Left renal cortex interstitium (tissue), 4 donors: ENCODE measurements at places on chromosomes 12 and 14. TPM values are rescaled to one million over a fixed set of nuclear protein-coding genes. Genes with fewer than 3 reads are reported as not detected.
A peak's percentile ranks its signal among the peaks of the same experiment; 100 is the strongest.

EML5 gene
- polyA plus RNA-seq = 2.9 TPM

RD3L gene
- not detected for polyA plus RNA-seq

CCDC60 gene
- polyA plus RNA-seq = 0.30 TPM

CALM1 gene
- polyA plus RNA-seq = 303 TPM

AGAP2 gene
- polyA plus RNA-seq = 1.3 TPM

NEUROD4 gene
- polyA plus RNA-seq = not detected

TRMT5 gene
- polyA plus RNA-seq = 20.8 TPM

ADAM21 gene
- 0.44 TPM for polyA plus RNA-seq

CMKLR1 gene
- 3.6 TPM for polyA plus RNA-seq

- DNase-seq = no peak
Observed at GRCh38 chr12:24954261-24954660, 5.4 kb upstream of the BCAT1 start.

DNA sequence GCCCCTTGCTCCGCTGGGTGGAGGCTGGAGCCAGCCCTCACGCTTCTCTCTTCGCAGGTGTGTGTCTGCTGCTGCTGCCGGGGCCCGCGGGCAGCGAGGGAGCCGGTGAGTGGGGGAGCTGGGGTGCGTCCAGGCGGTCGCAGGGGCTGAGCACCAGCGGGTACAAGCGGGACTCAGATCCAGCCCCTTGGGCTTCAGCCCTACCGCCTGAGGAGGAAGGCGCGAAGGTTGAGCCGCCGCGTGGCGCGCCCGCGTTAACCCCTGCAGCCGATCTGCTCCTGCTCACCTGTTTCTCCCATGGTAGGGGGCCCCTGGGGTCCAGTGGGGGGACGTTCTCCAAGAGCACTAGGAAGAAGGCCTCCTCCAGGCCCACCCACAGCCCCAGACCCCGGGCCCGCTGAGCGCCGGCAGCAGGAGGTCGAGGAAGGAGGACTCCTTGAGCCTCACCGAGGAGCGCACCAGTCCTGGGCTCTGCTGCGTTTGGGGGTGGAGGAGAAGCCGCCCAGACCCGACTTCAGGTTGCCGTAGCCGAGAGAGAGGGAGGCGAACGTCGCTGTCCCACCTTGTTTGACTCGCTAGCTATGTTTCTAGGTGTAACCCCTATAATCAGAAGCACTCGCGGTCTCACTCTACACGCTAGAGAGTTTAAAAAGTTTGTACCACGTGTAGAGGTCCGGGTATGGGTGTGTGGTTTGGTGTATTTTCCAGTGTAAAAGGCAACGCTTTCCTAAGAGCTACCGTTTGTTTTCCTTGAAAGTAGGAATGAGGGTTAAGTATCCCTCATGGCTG lies 834 bp downstream of the COCH start:
- peak; percentile 13 for DNase-seq

DNA sequence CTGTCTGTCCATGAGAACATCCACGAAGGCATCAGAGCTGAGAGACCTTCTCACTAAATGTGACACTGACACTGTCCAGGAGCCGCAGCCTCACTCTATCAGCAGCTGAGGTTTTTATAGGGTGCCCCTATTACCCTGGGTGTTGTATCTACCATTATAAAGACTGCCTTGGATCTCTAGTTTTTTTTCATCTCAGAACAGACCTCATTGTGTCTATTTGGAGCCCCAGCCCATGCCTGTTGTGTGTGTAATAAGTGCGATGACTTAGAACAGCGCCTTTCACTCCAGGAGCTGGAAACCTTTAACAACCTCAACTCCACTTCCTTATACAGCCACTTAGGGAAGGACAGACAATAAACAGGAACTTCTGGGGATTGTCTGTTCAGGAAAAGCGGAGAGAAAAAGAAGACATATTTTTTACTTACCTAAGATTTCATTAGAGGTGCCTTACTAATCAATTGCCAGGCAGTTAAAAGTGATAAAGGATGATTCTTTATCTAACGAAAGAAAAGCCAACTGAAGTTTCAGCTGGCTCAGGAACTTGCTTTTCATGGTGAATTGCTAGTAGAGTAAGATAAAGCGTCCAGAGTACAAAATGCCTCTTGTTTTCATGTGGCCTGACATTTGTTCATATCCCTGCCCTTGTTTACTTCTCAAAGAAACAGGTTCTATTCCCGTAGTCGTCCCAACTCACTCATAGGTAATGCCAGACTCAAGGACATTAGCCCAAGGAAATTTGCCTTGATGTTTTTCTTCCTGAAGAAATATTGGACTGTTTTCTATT lies 420.6 kb downstream of the RAD51B start:
- DNase-seq = no peak

- no peak for DNase-seq
Observed at GRCh38 chr14:67941456-67942018, 122.0 kb downstream of the RAD51B start.

DNA sequence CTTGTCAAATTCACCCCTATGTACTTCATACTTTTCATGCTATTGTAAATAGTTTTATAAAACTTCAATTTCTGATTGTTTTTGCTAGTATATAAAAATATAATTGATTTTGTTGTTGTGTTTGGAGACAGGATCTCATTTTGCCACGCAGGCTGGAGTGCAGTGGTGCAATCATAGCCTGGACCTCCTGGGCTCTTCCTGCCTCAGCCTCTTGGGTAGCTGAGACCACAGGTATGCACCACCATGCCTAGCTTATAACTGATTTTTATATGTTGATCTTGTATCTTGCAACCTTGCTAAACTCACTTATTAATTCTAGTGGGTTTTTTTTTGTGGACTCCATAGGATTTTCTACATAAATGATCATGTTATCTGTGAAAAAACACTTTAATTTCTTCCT lies 23.5 kb downstream of the ATP5MC2 start:
- no peak for DNase-seq

DNA sequence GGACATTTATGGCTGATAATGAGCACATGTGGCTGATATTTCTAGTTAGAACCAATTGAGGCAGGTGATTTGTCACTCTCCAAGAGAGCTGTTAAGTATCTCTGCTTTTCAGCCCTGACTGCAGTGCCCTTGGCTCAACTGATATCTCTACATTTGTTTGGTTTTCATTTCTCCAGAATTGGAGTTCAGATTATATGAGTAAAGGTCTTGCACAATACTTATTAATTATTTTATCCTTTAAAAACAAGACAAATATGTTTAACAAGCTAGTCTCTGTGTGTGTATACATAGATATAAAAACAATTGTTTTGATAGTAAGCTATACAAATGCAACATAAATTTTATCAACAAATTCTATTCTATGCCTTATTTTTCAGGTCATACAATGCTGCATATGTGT lies 105.2 kb downstream of the BRMS1L start:
- DNase-seq = no peak

- no peak for DNase-seq
Observed at GRCh38 chr12:48084841-48085460, 20.9 kb downstream of the SENP1 start.

DNA sequence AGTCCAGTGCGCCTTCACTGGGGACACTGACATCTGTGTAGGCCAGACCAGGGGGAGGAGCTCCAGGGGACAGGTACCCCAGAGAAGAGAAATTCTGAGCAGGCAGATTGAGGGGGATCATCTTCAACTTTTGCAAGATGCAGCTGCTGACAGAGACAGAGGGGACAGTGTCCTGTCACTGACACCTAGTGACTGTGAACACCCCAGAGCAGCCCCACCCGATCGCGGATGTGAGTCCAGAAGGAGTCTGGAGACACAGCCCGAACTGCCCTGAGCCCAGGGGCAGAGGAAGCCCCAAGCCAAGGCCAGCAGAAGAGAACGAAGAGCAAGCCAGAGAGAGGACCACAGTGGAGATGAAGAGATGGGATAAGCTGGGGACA lies 21.7 kb upstream of the LRTM2 start:
- no peak for DNase-seq

- no peak for DNase-seq
Observed at GRCh38 chr12:88299567-88300101, 157.5 kb downstream of the TMTC3 start.

- no peak for DNase-seq
Observed at GRCh38 chr14:105929327-105930081, 403.1 kb downstream of the TMEM121 start.

DNA sequence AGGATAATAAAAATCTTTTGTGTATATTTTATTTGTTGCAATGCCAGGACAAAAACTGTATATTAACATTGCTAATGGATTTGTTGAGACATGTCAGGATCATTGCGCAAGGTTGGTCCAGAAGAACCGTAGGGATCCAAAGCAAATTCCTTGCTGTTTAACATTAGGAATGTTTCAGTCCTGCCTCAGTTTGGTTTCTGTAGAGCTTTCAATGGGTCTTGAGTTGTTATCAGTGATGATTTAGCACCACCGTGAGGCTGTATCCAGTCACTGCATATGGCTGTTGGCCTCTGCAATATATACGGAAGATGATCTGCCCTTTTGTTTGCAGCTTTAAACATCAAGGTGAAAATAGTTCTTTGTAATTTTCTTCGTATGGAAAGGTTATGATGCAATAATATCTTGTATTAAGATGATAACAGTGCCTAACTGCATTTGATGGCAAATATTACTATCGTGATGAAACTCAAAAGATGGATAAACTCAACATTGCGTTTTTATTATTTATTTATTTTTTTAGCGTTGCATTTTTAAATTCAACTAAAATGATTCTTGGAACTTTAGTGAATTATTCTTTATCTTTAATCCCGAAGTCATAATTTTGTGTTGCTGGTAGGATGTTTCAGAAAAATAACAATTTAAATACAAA lies 231.2 kb downstream of the AKAP6 start:
- no peak for DNase-seq

DNA sequence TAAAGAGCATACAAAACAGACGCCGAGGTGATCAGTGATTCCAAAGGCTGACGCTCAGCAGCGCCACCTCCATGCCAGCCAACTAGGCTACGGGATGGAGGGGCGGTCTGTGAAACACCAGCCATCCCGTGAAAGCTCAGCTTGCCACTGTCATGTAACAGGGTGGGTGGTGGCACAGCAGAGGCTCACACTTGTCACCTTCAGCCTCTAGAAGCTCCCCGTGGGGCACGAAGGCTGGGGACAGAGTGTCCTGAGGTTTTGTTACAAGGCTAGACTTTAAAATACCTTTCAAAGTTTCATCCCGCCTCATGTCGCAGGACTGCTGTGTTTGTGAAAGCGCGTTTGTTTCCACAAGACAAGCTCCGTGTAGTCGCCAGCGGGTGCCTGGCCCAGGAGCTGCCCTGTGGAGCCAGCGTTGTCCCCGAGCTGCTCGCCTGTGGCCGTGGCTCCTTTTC lies 20.7 kb downstream of the XRCC3 start:
- DNase-seq = no peak

DNA sequence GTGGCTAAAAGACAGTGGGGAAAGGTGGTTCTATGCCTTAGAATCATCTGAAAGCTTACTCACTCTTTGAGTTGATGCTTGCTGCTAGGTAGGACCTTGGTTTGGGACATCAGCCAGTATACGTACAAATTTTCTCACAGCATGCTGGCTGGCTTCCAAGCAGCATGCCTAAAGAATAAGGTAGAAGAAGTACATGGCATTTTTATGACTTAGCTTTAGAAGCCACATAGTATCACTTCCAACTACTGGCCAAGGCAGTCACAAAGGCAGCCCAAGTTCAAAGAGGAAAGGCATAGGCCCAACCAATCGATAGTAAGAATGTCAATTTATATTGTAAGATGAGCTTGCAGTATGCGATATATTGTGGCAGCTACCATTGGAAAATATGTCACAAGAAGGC lies 284.2 kb upstream of the CAND1 start:
- DNase-seq = no peak

GRCh38 chr12:118164798-118165486 lies 29.0 kb downstream of the PEBP1 start:
- no peak for DNase-seq

- DNase-seq = no peak
Observed at GRCh38 chr12:18895946-18896345, 158.0 kb downstream of the CAPZA3 start.

GRCh38 chr14:25252793-25253192 lies 202.8 kb upstream of the STXBP6 start:
- no peak for DNase-seq

DNA sequence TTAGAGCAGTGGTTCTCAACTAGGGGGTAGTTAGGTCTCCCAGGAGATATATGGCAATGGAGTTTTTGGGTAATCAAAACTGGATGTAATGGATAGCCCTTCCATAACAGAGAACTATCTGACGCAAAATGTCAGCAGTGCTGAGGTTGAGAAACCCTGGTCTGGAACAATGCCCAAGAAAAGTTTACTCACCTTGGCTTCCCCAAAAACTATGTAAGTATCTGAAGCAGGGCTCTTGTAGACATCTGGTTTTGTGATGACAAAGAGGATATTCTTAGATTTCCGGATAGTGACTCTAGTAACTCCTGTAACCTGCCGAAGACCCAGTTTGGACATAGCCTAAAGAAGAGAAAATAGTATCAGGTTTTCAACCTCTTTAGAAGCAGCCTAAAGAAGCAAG lies 11.8 kb downstream of the NACA start:
- DNase-seq = no peak

DNA sequence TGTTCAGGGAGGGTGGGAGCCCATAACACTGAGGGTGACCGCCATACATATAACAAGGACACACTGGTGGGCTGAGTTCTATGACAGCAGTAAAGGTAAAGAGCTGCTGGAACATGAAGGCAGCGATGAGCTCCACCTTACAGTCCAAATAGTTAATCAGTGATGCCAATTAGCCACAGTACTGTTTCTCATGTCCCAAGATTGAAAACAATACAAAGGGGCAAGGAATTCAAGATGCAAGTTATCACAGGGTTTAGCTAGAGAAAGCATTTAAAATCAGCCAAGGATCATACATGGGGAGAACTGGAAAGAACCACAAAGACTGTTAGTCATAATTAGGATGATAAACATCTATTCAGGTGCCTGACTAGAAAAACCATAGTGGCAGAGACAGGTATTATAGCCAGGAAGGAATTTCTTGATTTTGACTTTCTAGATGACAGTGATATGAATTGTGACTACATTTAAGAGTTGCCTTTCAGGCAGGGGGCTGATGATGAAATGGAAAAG lies 221.2 kb downstream of the SLC2A13 start:
- no peak for DNase-seq

- DNase-seq = no peak
Observed at GRCh38 chr12:78340406-78340805, 509.7 kb downstream of the NAV3 start.

DNA sequence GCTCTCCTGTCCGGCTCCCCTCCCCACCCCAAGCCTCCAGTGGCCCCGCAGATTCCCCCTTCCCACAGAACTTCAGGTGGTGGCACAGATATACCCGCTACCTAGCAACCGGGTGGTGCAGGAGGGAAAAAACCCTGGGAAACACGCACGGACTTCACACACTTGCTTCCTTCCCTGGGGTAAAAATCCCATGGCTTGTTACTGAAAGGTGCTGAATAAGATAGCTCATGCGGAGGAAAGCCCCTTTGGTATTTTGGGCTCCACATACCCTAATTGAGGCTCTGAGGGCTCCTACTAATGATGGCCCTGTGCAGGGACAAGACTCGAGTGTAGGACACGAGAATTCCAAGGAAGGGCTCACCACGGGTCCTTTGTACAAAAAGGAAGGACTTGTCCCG lies 869 bp upstream of the RIMBP2 start:
- no peak for DNase-seq

GRCh38 chr12:127538316-127538715 lies 728.7 kb upstream of the TMEM132C start:
- no peak for DNase-seq

- DNase-seq = no peak
Observed at GRCh38 chr14:95191445-95192199, 34.3 kb upstream of the DICER1 start.

GRCh38 chr12:111419784-111420183 lies 14.1 kb downstream of the SH2B3 start:
- no peak for DNase-seq
